ENCODE measurements at places on chromosomes 3 and 15.

DNA sequence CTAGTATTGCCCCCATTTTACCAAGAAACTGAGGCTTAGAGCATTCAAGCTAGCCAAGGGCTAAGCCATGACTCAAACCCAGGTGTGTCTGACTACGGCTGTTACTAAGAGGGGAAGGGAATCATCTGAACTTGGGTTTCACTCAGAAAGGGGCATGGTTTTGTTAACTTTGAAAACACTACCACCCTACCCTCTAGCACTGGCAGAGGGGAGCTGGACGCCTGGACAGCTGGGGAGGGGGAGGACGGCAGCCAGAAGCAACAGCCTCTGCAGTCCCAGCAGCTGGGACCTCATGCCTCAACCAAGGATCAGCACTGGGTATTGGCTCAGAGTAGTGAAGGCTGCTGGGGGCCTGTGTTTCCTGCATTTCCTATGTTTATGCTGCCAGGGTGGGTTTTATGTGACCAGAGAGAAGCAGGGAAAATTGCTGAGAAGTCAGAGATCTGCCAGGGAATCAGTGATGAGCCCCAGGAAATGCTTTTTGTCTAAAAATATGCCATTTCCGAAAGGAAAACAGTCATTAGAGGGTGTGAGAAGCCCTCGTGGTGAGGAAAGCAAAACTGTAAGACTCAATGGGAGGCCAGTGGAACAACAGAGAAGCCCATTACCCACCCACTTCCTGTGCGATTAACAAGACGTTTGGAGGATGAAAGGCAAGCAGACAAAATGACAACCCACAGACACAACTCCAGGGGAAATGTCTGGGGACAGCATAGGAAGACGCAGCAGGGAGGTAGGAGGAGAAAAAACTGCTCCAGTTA lies 41.2 kb downstream of the LIPC start:
- no peak for DNase-seq

DNA sequence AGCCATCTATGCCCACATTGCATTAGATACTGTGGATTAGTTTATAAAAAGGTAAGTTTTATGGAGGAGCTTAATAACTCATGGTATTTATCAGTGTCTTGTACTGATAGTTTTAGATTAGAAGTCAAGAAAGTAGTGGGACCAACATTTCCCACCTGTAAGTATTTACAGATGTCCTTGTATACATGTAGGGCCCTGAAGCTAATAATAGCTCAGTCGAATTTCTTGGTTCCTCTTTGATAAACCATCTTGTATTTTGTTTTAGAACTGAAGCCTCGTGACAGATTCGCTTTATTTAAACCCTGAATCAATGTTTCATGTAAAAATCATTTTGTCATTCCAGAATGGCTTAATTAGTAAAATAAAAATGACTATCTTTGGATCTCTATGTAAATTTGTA lies 73.4 kb downstream of the CRYBG3 start:
- DNase-seq, result no peak

GRCh38 chr3:175121225-175121624 lies 262.1 kb downstream of the NAALADL2 start:
- DNase-seq, result no peak

GRCh38 chr15:51334011-51334451 lies 4.4 kb downstream of the CYP19A1 start:
- no peak for DNase-seq

DNA sequence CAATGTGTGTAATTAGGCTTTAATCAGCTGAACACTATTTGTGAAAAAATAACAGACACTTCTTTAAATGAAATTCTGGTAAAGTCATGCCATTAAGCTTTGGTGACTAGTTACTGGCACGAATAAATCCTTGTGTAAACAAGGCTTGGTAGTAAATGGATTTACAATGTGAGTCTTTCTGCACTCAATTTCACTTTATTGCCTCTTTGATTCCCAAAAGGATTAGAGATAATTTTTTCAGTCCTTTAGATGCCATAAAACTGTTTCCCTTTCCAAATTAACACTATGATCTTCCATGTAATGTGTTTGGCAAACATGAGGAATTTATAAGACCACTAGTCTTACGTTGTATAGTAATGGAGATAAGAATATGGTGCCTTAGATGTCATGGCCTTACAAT lies 339.5 kb upstream of the DNAJC19 start:
- no peak for DNase-seq

DNA sequence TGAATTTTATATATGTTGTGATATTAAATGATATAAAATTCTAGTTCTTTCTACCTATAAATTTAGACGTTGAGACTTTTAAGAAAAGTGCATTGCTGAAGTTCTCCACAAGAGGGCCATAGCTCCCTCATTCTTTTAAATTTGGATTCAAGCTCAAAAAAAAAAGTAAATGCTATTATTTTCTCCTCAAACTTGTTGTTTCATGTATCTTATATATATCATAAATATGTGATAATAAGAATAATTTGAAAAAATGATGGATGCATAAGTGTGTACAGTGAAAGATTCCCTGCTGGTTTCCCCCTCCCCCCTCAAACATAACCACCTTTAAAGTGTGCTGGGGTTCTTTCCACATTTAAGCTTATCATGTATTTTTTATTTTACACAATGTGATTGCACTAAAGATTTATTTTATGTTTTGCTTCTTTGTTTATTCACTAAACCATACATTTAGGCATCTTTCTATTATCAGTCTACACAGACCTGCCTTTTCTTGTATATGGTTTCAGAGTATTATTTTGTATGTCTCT lies 769.4 kb upstream of the GOLIM4 start:
- no peak for DNase-seq

DNA sequence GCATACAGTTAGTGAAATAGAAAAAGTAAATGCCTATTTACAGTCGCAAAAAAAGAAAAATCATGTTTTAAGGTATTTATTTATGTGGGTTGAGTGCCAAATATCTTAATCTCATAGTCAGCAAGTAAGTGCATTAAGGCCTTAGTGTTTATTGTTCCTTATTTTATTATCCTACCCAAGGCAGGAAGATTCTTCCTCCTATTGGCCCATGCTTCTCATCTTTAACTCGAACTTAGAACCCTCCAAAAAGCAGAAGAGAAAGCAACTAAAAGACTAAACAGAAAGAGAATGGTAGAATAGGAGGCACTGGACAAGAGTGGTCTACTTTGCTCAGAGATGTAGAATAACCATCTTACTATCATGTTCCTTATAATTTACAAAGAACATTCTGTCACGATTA lies 7.5 kb downstream of the RFX7 start:
- DNase-seq, result no peak

DNA sequence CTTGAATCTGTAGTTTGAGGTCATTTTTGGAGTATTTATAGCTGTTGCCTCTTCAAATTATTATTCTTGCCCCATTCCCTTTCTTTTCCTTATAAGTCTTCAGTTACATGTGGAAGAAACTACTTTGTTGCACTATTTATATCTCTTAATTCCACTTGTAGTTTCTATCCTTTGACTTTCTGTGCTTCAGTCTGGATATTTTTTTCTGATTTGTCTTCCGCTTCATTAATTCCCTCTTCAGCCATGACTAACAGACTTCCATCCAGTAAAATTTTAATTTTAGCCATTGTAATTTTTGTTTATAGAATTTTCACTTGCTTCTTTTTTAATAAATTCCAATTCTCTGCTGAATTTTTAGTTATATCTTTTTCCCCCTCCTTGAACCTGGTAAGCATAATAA lies 15.7 kb upstream of the VEPH1 start:
- no peak for DNase-seq

DNA sequence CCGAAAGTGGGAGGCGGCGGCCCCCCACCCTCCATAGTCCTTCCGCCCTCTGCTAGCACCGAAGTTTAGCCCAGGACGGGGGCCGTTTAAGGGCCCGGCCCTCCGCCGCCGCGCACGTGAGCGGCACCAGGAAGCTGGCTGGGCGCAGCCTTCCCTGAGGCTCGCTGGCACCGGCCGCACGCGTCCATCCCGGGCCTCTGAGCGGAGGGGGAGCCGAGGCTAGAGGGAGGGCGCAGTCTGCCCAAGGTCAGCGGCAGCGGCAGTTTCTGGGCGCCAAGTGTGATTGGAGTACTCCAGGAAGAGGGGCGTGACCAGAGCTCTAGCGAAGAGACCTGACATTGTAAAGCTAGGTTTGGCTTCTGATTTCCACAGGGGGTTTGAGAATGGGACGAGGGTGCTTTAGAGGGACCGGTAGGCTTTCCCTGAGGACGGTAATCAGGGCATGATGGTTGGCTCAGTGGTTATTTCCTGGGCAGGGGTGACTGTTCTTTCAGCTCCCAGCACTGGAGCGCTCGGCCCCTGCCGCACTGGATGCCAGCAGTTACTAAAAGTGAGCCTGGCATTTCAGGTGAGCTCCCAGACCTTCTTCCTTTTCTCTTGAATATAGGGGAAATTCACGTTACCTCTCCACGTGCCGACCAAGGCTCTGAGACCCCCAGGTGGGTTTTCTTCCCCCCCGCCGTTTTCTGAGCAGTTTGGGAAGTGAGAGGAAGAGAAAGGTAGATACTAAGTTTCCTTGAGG lies 853 bp downstream of the TEX264 start:
- DNase-seq, result peak; percentile 39

- DNase-seq, result no peak
Observed at GRCh38 chr3:61892891-61893290, 331.5 kb downstream of the PTPRG start.

DNA sequence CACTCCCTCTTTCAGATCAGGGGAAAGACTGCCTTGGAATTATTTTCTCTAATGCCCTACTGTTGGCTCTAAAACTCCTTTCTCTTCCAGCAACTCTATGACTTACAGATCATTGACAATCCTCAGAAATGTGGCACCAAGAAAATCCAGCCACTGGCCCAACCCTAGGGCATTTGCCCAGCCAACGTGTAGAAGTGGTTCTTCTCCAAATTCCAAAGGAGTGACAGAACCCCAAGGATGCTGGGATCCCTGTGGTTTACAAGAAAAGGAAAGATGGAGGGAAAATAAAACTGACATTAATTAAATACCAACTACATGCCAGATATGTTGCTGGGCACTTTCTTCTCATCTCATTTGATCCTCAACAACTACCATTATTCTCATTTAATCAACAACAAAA lies 216.0 kb downstream of the NTRK3 start:
- DNase-seq, result no peak

- DNase-seq, result no peak
Observed at GRCh38 chr3:18111796-18112232, 313.3 kb downstream of the SATB1 start.

DNA sequence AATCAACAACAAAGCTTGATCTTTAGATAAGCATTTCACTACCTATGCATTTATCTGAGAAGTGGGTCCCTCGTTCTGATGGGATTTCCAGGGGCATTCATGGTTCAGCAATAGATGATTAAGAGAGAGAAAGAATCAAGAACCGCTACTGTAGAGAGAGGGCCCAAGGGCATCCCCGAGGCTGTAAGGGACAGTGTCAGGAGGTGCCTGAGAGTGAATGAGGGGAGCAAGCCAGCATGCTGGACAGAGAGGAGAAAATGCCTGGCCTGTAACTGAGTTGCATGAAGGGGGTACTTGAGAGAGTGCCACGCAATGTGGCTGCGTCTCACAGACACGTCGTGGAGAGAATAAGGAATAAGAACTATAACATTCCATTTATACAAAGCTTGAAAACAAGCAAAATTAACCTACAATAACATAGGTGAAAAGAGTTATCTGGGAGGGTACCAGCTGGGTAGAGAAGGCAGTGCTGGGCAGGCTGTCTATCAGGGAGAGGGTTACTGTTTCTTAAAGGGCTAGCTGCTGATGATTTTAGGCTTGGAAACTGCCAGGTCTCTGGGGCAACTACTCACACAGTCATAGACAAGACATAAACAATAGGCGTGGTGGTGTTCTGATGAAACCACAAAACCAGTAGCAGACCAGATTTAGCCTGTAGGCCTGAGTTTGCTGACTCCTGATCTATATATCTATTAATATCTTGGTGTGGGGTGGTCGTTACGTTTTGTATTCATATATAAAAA lies 374.6 kb upstream of the CFAP20DC start:
- no peak for DNase-seq

GRCh38 chr3:124149771-124150170 lies 157.8 kb upstream of the ROPN1 start:
- no peak for DNase-seq

- no peak for DNase-seq
Observed at GRCh38 chr3:108036984-108037741, 53.7 kb downstream of the CD47 start.

GRCh38 chr15:69533522-69533921 lies 80.9 kb downstream of the RPLP1 start:
- no peak for DNase-seq

- no peak for DNase-seq
Observed at GRCh38 chr3:32432711-32433530, 41.3 kb downstream of the CMTM7 start.

- no peak for DNase-seq
Observed at GRCh38 chr3:11186318-11186692, 32.0 kb downstream of the HRH1 start.

DNA sequence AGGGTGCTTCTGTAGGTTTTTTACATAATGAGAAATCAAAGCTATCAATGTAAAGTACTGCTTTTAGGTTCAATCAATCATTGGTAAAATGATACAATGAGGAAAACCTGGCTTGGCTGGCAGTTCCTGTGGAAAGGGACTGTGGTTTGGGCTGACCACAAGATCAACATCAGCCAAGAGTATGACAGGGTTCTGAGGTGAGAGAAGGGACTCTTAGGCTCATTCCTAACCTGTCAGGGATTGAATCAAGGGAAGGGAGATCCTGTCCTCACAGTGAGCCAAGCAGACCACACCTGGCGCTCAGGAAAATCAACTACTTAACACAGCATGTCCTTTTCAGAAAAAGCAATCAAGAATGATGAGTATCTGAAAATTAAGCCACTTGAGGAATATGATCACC lies 111.1 kb downstream of the MAGI1 start:
- DNase-seq, result no peak

GRCh38 chr15:56821721-56822425 lies 88.6 kb upstream of the ZNF280D start:
- no peak for DNase-seq

GRCh38 chr15:51721199-51721960 lies 16.1 kb downstream of the LYSMD2 start:
- DNase-seq, result no peak

- no peak for DNase-seq
Observed at GRCh38 chr15:72289597-72290325, 17.4 kb upstream of the PARP6 start.

DNA sequence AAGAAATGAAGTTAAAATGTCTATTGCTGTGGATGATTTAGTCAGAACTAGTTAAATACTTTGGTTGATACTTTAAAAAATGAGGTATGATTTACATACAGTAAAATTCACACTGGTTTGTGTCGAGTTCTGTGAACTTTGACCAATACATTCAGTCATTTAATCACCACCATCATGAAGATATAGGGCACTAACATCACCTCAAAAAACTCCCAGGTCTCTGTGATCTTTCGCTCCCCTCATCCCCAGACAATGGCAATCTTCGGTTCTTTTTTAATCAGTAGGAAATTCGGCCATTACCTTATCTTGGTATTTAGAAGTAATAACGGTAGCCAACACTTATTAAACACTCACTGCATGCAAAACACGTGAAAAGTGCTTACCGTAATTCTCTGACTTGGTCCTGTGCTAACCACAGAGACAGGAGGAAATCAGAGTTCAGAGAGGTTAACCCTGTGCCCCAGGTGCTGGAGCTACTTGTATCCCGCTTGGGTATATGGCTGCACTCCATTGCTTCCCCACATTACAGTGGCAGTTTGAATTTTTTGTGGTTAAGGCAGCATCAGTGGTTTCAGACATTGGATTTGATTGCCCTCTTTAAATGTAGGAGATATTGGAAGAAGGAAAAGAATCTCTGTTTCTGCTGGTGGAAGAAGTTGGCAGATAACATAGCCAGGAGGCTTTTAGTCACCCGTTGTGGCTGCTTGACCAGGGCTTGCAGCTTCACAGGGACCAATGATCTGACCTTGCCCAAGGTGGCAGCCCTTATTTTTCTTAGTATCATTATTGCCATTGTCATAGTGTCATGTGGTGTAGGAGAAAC lies 4.2 kb downstream of the PLCL2 start:
- DNase-seq, result no peak

Data from activated gamma-delta T cell (primary cell).